A549 (cell line): ENCODE measurements at places on chromosomes 5 and 9. TPM values are rescaled to one million over a fixed set of nuclear protein-coding genes. Genes with fewer than 3 reads are reported as not detected.
A peak's percentile ranks its signal among the peaks of the same experiment; 100 is the strongest.

DNA sequence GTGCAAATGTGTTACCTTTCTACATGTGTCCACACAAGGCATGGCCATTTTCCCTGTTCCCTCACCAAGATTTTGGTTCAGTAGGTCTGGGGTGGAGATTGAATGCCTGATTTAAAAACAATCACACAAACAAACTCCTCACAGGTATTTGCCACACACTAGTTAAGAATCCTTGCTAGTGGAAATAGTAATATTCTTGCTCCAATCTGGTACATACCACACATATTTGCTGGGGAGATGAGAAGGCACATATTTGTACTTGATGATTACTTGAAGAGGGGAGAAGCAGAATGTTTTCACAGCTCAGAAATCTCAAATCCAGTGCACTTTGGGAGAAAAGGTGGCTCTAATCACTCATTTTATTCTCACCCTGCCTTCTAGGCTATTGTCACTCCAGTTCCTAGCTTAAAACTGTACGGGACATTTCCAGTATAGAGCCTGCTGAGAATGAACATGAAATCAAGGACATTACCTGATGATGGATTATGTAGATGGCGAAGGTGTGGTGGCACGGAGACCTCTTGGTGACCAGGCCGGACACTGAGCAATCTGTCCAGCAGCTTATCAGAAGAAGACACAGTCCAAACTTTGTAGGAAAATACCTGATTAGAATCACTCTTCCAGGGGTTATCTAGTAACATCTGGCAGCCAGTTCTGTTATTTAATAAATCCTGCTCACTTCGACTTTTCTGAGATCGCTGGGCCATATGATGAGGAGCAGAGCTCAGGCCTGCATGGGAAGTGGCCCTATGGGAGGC is 116.1 kb upstream of the IL6ST start:
- DNase-seq: no peak

The PCDHAC2 gene
- 1.1 to 1.2 TPM (median 1.2 TPM) in 3 replicates for polyA plus RNA-seq

DNA sequence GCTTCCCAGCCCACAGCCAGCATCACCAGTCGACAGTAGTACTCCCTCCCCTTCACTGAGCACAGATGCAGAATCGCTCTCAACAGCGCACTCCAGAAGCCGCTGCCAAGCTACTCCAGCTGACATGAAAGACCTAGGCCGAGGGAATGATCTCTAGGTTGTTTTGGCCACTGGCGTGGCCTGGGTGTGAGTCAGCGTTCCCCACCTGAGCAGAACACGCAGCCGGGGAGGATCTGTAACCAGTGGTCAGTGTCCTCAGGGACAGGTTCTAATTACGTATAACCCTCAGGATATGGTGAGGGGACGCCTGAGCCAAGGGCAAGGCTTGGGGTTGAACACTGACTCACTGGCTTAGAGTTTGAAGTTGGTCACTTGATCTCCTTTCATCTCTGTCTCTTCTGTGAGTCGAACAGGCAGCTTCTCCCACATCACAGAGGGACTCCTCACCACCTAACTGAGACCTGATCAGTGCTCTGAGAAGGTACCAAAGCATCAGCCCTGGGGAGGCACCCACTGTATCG is 76.9 kb upstream of the IL17B start:
- DNase-seq: no peak

The RORB gene
- not detected in 3 replicates for polyA plus RNA-seq

DNA sequence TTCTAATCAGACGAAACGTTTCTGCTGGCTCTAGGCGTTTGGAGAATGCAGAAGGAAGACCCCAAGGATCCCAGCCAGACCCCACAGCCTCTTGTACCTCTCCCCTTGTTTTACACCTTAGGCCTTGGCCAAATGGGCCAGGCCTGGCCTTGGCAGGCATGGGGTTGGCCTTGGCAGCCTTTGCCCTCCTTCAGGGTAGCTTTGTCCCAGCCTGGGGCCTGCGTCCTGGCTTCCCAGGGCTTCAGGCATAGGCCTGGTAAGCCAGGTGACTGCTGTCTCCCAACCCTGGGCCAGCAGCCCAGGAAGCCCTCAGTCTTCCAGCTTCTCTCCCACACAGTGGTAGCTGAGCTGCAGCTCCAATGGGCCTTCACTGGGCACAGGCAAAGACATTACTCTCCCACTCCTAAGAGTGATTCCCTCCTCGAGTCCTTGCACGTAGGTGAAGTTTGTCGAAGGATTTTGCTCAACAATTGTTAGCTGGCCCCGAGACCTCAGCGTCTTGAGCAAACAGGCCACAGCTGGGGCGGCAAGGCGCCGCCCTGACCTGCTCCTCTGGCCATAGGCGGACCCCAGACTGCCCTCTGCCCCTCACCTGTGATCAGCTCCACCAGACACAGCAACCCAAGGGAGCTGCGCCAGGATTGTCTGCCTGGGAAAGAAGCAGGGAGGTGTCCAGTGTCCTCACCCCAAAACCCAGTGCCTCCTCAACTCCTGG is 1.1 kb upstream of the PITX1 start:
- no peak for DNase-seq

DNA sequence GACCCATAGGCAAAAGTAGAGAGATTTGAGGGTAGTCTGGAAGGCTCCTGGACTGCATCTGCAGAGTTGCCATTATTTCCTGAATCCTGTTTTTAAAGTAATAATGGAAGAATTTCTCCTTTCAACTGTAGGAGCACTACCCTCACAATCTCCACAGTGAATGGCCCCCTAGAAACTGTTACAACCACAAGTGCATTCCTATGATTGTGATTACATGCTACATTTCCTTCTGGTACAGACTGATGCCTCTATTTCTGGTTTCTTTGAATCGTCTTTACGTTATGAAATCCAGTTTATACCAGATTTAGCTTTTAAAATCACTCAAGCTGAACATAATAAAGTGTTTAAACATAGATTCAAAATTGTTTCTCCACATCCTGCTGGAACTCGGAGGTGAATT is 49.4 kb downstream of the FRMPD1 start:
- no peak for DNase-seq

GRCh38 chr9:124774129-124774978 is 2.6 kb upstream of the OLFML2A start:
- peak; percentile 88 for DNase-seq

The CCDC192 gene
- not detected in 3 replicates for polyA plus RNA-seq

DNA sequence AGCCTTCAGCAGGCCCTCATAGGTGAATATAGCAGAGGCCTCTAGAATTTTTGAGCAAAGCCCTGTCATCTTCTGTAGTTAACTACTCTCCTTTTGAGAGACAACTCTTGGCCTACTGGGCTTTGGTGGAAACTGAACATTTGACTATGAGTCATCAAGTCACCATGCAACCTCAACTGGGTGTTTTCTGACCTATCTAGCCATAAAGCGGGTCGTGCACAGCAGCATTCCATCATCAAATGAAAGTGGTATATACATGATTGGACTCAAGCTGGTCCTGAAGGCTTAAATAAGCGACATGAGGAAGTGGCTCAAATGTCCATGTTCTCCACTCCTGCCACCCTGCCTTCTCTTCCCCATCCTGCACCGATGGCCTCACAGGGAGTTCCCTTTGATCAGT is 1115.5 kb downstream of the TAF11L14 start:
- DNase-seq: no peak

The AKNA gene
- 2.7 to 3.2 TPM (median 3.0 TPM) in 3 replicates for polyA plus RNA-seq

- no peak for DNase-seq
Observed at GRCh38 chr9:76399856-76400255, 5.6 kb upstream of the RFK start.

- DNase-seq: no peak
Observed at GRCh38 chr9:124054582-124055227, 43.1 kb downstream of the LHX2 start.

The C5orf58 gene
- polyA plus RNA-seq: not detected in 3 replicates

The MRPS27 gene
- 73.8 to 81.1 TPM (median 81.0 TPM) in 3 replicates for polyA plus RNA-seq

The BTNL3 gene
- not detected in 3 replicates for polyA plus RNA-seq

The SLC27A6 gene
- 0.11 TPM in 1 of 3 replicates, not detected in the others for polyA plus RNA-seq

GRCh38 chr5:102114525-102115069 is 181.5 kb downstream of the SLCO4C1 start:
- DNase-seq: no peak

The OLFML2A gene
- 11.3 to 16.2 TPM (median 14.5 TPM) in 3 replicates for polyA plus RNA-seq

- DNase-seq: no peak
Observed at GRCh38 chr9:110370315-110370714, 32.7 kb upstream of the TXNDC8 start.

DNA sequence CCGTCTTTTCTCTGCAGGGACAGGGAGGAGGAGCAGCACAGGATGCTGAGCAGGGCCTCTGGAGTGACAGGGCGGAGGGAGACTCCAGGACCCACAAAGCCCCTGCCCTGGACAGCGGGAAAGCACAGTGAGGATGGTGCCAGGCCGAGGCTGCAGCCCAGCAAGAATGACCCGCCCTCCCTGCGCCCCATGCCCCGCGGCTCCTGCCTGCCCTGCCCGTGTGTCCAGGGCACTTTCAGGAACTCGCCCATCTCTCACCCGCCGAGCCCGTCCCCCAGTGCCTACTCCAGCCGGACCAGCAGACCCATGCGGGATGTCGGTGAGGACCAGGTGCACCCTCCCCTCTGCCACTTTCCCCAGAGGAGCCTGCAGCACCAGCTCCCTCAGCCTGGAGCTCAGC is 9.1 kb upstream of the EXOC3 start:
- no peak for DNase-seq

The RETREG1 gene
- 1.7 to 2.1 TPM (median 2.0 TPM) in 3 replicates for polyA plus RNA-seq

- no peak for DNase-seq
Observed at GRCh38 chr5:150068961-150069645, 17.3 kb downstream of the CSF1R start.

DNA sequence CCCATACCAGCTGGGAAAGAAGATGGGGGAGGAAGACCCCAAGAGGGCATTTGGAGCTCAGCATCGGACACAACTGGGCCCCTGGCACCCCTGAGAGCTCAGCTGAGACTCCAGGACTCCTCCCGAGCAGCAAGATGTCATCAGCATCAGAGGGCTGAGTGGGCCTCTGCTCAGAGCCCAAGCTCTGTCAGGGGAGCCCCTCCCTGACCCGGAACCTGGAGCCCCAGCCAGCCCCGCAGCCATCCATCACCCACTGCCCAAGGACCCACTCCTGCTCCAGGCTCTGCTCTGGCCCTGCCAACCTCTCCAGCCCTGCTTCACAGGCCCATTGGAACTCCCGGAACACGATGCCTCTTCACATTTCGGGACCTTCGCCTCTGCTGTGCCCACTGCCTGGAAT is 9.8 kb downstream of the NR5A1 start:
- DNase-seq: no peak

The RASGEF1C gene
- 0.12 to 0.24 TPM (median 0.12 TPM) in 3 replicates for polyA plus RNA-seq

DNA sequence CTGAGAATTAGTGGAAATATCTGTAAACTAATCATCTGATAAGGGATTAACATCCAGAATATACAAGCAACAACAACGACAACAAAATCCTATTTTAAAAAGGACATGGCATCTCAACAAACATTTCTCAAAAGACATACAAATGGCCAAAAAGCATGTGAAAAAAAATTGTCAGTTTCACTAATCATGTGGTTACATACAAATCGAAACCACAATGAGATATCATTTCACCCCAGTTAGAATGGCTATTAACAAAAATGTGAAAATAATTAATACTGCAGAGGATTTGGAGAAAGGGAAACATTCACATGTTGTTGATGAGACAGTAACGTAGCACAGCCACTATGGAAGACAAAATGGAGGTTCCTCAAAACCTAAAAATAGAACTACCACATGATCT is 69.5 kb downstream of the ERP44 start:
- DNase-seq: no peak

GRCh38 chr9:131361202-131361833 is 32.6 kb upstream of the PRRC2B start:
- peak; percentile 48 for DNase-seq

GRCh38 chr5:40386289-40386688 is 293.4 kb upstream of the PTGER4 start:
- no peak for DNase-seq

DNA sequence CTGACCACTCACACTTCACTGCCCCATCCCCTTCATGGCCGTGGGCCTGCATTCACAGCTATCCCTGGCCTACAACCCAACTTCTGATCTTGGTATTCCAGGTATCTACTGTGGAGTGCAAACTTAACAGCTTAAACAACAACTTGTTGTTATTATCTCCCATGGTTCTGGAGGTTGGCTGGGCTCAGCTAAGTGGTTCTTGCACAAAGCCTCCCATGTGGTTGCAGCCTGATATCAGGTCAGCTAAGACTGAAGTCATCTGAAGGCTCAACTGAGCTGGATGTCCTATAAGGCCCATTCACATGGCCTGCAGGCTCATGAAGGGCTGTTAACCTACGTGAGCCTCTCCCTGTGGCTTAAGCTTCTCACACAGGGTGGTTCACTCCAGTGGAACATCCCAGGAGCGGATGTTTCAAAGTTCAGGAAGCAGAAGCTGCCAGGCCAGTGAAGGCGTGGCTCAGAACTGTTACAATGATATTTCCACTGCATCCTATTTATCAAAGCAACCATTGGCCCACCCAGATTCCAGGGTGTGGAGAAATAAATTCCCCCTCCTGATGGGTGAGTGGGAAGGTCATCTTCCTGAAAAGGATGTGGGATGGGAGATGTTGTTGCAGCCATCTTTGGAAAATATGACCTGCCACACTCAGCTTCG is 30.0 kb upstream of the TRIO start:
- peak; percentile 49 for DNase-seq

- DNase-seq: no peak
Observed at GRCh38 chr5:112372543-112372942, 46.5 kb downstream of the EPB41L4A start.
